Activated CD4-positive, alpha-beta T cell treated with anti-CD3 and anti-CD28 coated beads, Interleukin-2, amount 10 ng/mL, durations not matched to agents 7 days and 5 days (primary cell): ENCODE measurements at places on chromosomes 6 and 20. TPM values are rescaled to one million over a fixed set of nuclear protein-coding genes. Genes with fewer than 3 reads are reported as not detected.

Gene RIPOR3
- not detected for total RNA-seq

DNA sequence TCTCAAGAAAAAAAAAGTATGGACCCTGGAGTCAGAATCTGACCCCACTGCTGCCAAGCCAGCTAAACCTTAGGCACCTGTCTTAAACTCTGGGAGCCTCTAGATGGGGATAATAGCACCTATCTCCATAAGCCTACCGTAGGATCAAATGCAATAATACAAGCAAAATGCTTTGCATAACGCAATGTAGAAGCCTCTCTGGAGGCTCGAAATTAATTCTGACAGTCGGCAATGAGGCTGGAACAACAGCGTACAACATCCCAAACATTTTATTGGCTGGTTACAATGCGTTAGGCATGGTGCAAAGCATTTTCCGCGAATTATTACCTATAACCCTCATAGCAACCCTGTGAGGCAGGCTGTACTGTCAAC, 521 bp downstream of the CDK5RAP1 start:
- DNase-seq, result no peak

- DNase-seq, result no peak
Observed at GRCh38 chr6:147384029-147384428, 124.5 kb upstream of the SAMD5 start.

- DNase-seq, result no peak
Observed at GRCh38 chr6:13274707-13275434, 53.5 kb downstream of the TBC1D7 start.

GRCh38 chr6:138377844-138378243, at the start of gene SMIM28:
TSS of gene SMIM28 (plus strand) at chr6:138377905. CDS start at chr6:138378073, 168 bp downstream.
- no peak for DNase-seq
